Stimulated activated CD8-positive, alpha-beta memory T cell treated with anti-CD3 and anti-CD28 coated beads, Interleukin-15, amount 100 ng/mL, for 4 hours (primary cell): ENCODE measurements at places on chromosomes 1 and 21.

DNA sequence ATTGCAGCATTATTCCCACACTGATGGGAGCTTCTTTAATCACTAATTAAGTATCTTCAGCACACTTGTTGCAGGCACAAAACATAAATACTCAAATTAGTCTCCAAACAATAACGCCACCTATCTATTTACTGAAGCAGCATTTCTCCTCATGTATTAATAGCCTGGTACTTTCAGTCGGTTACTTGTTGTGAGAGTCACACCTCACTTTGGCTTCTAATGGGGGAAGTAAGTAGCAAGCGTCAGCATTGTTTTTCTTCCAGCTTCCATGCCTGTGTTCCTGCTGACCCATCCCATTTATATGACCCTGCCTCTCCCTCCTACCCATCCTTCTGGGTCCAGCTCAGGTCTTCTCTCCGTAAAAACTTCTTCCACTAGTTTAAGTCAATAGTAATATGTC is 31.9 kb upstream of the DENND1B start:
- DNase-seq: no peak

DNA sequence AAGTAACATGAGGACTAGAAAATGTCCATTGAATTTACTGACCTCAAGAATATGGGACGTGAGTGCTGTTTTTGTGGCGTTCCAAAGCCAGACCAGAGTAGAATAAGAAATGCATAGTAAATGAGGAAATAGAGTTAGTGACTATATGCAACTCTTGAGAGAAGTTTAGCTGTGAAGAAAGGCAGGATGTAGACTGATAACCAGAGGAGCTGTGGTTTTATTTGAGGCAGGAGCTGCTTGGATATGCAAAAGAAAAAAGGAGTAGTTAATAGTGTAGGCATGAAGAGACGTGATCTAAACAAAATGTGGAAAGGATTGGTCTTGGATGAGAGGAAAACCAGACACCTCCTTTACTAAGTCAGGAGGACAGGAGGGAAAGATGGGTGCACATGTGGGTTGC is 28.2 kb downstream of the DNAH14 start:
- no peak for DNase-seq

- DNase-seq: no peak
Observed at GRCh38 chr1:234212764-234213657, 160.2 kb upstream of the COA6 start.

GRCh38 chr1:42321731-42322130 is 13.3 kb downstream of the FOXJ3 start:
- no peak for DNase-seq

GRCh38 chr1:199067483-199067882 is 428.6 kb downstream of the PTPRC start:
- DNase-seq: no peak
